ENCODE measurements at places on chromosomes 12 and 14.
A peak's percentile ranks its signal among the peaks of the same experiment; 100 is the strongest.

DNA sequence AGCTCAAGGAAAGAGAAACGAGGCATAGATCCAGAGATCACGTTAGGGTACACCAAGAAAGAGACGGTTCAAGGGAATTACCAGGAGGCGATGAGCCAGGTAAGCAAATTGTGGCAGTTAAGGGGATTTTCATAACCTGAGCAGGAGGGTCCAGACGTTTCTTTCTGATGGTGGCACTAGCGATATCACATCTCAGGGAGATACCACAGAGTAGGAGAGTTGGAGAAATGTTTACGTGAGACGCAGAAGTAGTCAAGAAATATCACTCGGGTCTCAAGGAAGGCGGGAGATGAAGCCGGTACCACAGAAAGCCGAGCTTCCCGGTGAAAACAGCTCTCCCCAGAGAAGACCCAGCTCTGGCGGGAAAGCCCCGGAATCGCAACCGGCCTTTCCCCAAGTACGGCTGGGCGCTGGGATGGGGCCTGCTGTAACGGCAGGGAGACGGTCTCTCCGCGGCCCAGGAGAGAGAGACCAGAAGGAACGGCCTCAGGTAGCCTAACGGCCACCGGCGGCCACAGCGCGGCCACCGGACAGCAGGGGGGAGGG is 485 bp downstream of the SENP1 start:
- DNase-seq = peak; percentile 15

GRCh38 chr14:100410056-100410565 is 87.0 kb downstream of the SLC25A47 start:
- no peak for DNase-seq

DNA sequence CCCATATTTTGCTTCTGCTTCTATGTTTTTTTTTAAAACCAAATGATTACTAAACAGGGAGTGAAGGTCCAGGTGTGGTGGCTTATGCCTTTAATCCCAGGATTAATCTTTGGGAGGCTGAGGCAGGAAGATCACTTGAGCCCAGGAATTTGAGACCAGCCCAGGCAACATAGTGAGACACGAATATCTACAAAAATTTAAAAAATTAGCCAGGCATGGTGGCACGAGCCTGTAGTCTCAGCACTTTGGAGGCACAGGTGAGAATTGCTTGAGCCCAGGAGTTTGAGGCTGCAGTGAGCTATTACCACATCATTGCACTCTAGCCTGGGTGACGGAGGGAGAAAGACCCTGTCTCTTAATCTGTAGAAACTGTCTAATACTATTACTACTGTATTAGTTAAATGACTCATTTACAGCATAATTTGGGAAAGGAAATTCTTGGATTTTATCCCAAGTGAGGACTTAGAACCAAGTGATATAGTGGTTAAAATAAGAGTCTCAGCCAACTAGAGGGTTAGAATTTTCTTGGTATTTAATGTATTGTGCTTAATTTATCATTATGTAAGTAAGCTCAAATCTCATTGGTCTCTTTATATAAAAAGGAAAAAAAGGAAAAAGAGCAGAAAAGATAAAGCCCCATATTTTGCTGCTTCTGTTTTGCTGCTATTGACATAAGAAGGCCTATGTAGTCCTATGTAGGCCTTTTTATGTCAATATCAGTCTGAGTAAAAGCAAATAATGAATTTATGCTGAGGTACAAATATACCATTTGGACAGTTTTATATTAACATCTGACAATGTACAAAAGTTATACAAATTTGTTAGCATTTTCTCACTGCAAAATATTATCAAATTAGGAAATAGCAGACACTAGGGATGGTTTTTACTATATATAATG is 163.4 kb downstream of the RAD51B start:
- no peak for DNase-seq

DNA sequence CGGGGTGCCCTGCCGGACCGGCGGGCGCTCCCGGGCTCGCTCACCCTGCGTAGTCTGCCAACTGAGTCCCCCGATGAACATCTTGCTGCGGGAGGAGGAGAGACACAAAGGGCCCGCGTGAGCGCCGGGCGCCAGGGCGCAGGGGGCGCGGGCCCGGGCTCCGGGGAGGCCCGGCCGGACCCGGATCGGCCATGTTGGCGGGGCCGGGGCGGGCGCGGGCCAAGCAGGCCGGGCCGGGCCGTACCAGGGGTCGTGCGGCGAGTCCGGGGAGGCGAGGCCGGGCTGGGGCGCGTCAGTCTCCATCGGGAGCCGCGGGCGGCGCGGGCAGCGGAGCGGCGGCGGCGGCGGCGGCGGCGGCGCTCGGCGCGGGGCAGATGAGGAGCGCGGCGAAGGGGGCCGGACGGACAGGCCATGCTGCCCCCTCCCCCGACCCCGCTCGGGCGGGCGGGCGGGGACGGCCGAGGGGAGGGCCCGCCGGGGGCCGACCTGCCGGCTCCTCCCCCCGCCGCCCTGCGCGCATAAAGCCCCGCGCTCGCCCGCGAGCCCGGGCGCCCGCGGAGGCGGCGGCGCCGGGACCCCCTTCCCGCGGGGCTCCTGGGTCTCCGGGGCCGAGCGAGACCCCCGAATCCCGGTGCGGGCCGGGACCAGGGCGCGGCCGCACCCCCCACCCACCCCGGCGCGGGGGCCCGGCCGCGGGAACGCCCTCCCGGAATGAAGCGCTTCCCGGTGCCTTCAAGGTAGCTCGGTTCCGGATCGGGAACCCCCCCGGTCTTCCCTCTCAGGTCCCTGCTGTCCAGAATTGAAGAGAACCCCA is at the start of gene MSI1:
Gene MSI1 (minus strand): TSS at position 376 of the 814 bp plus-strand sequence. CDS start 73 bp downstream, at position 303.
- no peak for DNase-seq

DNA sequence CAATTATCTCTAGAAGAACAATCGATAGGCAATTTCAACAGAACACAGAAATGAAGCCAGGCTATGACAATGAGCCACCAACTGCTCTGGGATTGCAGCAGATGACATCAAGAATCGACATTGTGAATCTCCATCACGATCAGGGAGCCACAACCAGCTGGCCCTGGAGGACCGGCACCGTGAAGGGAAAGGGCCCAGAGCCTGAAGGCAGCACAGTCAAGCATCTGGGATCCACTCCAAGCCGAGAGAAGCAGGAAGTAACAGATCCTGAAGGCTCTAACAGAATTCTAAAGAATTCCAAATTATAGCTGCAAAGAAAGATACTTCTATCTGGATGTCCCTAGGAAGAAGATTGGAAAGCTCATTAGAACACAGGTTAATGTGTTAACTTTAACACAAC is 61.0 kb downstream of the LRRC74A start:
- DNase-seq = no peak

GRCh38 chr12:85280984-85281630 is 1.1 kb downstream of the ALX1 start:
- no peak for DNase-seq

DNA sequence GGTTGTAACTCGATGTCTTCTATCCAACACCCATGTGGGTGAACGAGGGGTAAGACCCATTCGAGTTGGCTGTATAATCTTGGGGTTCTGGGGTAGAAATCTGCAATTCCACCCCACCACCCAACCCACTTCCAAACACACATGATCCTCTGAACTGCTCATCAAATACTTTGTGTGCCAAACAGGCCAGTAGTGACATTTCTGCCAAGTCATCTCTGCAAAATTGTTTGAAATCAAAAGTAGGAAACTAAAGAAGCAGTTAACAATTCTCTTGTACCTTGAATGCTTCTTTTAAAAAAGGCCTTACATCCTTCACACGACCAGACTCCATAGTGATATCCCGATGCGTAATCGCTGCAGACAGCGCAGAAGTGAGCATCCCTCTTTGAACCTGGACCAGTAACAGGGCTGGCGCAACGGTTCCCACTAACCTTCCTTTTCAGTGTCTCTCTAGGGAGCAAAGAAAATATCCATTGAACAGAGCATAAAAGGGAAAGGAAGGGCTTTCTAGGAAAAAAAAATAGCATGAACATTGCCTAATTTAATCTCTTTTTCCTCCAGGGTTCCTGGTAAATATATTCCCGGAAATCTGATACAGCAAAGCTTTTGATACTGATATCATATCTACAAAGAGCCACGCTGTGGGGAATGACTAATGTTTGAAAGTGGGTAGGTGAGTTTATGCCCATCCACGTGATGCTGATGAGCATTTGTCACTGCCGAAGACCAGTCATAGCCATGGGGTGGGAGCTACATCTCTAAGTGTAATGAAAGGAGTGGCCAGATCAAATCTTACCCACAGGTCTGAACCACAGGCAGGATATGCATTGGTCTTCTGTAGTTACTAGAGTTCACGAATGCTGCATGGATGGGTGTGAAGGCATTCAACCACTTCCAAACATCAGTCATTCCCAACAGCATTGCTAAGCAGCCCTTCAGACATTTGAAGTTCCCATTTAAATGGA is 14.2 kb downstream of the ESR2 start:
- no peak for DNase-seq

GRCh38 chr12:112597986-112598385 is 179.2 kb downstream of the PTPN11 start:
- no peak for DNase-seq

- no peak for DNase-seq
These were observed 101.4 kb downstream of the TRAFD1 start for GRCh38 chr12:112226768-112227167.

- DNase-seq = no peak
These were observed 236.7 kb downstream of the MDGA2 start for GRCh38 chr14:47438650-47439140.

DNA sequence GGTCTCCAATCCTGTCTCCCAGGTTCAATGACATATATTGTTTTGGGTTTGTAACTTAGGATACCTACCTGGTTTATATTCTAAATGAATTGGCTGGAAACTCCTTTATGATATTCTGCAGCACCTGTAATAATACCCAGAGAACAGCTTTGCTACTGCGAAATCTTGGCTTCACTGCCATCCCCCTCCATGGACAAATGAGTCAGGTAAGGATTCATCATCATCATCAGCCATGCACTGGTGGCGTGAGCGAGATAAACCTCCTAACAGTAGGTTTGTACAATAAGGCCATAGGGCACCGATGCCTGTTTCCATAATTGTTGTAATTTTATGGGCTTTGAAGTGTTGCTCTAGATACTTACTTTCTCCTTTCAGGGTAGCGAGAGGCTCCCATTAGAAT is 10.7 kb downstream of the DDX47 start:
- no peak for DNase-seq

- no peak for DNase-seq
These were observed 714.6 kb downstream of the DIO2 start for GRCh38 chr14:79496701-79497100.

DNA sequence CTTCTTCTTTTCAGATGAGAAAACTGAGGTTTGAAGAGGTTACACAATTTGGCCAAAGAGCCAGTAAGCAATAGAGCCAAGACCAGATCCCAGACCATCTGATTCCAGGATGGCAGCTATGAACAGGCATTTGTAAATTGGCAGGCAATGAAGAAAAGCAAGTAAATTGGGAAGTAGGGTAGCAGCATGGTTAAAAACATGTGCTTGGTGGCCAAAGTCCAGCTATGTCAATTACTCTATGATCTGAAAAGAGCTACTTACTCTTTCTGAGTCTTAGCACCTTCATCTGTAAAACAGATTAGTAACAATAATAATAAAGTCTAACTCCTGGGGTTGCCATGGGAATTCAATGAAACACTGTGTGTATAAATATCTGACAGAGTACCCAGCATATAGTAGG is 60.2 kb upstream of the MDM1 start:
- DNase-seq = no peak

- DNase-seq = no peak
These were observed 68.8 kb upstream of the CCDC91 start for GRCh38 chr12:28121433-28121832.

- peak; percentile 25 for DNase-seq
These were observed 180.8 kb downstream of the ERC1 start for GRCh38 chr12:1171657-1172408.

- no peak for DNase-seq
These were observed 47.3 kb downstream of the FNTB start for GRCh38 chr14:65034021-65034420.

DNA sequence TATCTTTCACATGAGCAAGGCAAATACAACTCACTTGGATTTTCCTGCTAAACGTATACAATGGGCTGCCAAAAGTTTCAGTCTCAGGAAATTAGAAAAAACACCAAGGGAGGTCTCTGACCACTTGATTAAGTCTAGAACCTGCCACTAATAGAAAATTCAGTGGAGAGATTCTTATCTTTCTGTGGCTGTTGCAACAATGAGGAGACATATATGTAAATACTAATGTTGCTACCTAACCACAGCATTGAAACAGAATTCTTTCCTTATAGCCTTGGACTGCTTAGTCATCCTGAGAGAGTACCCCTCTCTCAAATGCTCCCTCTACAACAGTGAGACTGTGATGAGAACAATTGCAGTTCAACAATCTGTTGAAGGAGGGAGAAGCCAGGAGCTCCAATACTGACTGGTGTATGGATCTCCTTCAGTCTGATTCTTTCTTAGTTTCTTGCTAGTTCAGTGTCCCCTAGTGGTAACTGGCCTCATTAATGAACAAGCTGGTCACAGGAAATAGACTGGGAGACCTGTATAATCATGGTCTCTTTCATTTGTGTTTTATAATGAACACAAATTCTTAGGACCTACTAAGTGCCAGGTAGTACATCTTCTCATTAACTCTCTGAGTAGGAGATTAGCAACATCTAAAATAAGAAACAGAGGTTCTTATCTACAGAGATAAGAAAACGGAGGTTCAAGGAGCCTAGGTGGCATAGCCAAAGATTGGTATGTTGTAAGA is 164.5 kb downstream of the SLC38A4 start:
- peak; percentile 45 for DNase-seq

- no peak for DNase-seq
These were observed 198.9 kb upstream of the RGS6 start for GRCh38 chr14:71733210-71733883.

- no peak for DNase-seq
These were observed 27.1 kb downstream of the FMNL3 start for GRCh38 chr12:49680075-49680474.

DNA sequence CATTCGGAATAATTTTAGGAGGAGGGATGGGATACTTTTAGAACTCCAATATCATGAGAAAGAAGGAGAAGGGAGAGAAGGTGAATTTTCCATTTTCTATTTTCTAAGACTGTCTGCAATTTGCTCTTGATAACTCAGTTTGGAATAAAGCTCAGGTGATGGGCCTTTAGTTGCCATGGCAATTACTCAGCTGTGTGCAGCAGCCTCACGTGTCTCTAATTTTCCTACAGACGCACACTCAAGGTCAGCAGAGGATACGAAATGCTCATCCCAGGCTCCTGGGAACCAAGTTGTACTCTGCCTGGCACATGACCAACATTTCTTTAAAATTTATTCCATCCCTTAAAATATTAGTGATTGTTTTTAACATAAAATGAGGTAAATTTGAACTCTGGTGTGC is 76.7 kb downstream of the TTC8 start:
- no peak for DNase-seq

DNA sequence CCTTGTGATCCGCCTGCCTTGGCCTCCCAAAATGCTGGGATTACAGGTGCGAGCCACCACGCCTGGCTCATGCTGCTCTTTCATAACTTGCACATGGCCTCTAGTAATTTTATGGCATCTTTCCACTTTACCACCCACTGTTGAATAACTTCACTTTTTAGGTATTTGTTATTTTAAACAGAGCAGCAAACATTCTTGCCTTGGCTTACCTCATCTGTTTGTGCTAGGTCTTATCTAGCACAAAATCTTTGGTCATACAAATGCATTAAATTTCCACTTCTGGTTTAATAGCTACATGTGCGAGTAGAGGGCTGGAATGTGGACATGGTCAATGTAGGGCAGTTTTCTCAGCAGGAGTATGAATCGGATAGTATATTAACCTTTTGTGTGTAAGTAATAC is 38.8 kb upstream of the ATF7IP start:
- DNase-seq = no peak
